Cerebellar nuclear complex (tissue), 1 donor: ENCODE measurements at places on chromosomes 1 and 21.

GRCh38 chr1:212630158-212630900, 21.8 kb downstream of the ATF3 start:
- no peak for DNase-seq

DNA sequence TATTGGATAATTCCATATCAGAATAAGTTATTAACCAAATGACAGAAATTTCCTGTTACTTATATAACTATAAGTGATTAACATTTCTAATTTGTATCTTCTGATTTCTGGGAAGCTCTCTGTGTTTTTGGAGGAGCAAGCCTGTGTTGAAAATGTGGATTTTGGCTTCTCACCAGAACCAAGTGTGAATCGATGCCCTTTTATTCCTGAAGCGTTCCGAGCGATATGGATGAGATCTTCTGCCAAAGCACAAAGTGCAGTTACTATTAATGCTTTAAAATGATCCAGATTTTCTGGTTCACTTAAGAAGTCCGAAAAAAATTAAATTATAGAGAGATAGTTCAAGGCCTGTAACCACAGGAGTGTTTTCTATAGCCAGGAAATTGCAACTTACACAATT, 22.8 kb downstream of the ALG14 start:
- DNase-seq: no peak

DNA sequence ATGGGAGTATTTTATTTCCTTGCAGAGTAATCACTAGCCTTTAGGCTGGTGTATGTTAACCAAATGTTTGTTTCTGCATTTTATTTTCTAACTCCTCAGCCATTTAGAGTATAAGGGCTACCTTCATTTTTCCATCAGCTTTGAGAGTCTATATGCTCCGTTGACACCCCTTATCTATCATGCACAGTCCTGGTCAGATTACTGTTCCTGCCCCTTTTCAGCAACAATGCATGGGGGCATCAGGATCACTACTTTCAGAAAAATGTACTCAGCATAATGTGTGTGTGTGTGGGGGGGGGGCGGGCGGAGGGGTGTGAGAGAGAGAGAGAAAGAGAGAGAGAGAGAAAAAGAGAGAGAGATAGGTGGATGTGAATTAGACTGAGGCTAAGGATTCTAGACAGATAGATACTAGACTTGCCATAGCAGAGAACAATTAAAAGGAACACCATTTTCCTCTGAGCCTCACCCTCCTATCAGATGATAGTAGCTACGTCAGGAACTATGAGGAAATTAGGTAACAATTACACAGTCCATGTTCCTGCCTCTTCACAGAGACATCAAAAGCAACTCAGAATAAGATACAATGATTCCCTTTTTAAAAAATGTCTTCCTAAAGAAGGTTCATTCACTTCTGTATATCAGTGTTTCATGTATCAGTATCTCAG, 40.8 kb downstream of the FCER1A start:
- DNase-seq: no peak

GRCh38 chr1:15848929-15849774, 1.6 kb downstream of the SPEN start:
- peak; percentile 18 for DNase-seq

- DNase-seq: no peak
Measured at GRCh38 chr1:222329493-222330045, 218.3 kb downstream of the HHIPL2 start.

DNA sequence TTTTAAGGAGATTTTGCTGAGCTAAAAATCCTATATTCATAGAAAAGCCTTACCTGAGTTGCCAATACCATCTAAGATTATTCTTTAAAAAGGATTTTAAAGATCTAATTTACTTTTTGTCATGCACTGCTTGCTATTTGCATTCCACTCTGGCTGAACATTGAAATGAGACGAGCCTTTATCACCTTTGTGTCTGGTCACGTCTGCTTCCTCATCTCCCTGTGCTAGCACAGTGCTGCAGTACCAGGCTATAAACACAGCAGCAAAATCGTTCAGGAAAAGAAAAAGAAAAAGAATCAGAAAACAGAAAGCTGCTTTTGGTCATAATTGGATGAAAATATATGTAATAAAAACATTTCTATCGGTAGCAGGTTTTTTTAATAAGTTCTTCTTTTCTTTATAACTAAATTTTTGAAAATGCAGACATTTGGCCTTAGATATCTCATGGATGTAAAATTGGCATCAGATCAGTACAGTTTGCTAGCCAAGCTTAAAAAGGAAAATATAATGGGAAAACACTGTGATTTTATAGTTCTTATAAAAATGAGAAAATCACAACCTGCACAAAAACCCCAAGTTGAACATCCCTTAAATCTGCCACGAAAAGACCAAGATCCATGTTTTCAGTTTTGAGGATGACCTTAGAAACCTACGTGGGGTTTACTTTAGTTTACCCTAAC, 735.7 kb upstream of the CXADR start:
- DNase-seq: no peak

- DNase-seq: no peak
Measured at GRCh38 chr1:245695211-245695610, 540.4 kb downstream of the KIF26B start.

DNA sequence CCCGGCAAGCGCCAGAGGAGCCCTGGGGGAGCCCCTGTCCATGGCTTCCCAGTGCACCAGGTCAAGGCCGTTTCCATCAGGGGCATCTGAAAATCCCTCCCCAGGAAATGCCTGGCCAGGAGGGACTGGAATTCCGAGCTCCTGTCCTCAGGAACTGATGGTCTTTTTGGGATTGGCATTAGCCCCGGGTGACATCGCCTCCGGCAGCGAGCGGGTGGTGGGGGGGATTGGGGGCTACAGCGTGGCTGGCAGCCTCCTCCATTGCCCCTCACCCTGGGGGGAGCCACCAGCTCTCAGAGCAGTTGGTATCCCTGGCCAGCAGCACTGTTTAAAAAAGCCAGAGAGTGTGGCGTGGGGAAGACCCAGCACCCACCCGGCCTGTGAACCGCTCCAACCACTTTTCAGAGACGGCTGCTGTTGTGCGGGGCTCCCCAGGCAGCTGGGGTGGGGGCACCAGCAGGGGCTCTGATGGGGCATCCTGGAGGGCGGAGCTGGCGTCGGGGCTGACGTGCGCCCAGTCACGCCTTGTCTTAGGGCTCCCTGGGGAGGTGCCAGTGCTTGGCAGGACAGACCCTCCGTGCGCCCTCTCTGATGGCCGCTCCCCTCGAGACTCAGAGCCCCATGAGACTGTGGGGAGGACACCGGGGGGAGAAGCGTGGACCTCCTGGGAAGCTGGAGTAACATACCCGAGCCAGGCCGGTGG, 62.9 kb upstream of the TTC34 start:
- DNase-seq: no peak

DNA sequence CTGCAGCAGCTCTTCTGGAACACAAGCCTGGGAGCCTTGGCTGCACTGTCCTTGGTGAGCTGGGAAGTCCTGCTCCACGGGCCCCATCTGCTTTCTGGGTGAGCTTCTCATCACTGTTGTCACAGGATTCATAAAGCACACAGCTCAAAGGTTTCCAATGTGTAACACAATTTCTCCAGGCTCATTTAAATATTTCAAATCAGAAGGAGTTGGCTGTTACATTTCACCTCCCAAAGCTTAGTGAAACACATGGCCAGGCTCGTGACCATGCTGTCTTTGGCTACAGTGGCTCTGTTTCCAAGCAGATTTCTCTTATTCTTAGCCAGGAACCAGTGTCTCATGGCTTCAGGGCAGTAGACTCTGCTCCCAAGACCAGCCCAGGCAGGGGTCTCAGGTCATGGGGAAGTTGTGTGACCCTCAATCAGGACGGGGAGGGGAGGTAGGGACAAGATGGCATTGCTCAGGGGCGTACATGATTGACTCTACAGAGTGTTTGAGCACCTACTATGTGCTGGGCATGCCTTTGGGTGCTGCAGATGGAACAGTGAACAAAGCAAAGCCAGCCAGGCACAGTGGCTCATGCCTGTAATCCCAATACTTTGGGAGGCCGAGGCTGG, 353.0 kb downstream of the NPHP4 start:
- no peak for DNase-seq

GRCh38 chr1:209884665-209885117, 53.3 kb upstream of the SYT14 start:
- DNase-seq: no peak

DNA sequence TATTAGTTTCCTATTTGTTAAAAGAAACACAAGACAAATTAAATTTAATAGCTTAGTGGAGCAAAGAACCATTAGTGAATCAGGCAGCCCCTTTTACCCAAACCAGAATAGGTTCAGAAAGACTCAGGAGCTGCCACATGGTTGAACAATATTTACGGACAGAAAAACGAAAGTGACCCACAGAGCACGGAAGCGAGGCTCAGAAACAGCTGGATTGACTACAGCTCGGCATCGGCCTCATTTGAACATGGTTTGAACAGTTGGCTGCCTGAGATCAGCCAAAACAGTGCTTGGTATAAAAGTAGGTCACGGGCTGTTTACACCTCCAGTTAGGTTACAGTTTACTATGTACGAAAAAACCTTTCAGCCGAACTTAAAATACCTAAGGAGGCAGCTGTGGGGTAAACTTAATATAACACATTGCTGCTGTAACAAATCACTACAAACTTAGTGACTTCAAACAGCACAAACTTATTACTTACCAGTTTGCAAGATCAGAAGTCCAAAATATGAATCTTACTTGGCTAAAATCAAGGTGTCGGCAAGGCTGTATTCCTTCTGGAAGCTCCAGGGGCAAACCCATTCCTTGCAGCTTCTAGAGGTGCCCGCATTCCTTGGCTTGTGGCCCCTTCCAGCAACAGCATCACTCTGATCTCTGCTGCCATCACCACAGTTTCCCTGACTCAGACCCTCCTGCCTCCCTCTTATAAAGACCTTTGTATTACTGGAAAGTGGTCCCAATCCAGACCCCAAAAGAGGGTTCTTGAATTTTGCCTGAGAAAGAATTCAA, 11.8 kb downstream of the PADI4 start:
- no peak for DNase-seq

GRCh38 chr1:157955857-157956256, 37.6 kb upstream of the KIRREL1 start:
- DNase-seq: no peak

- DNase-seq: peak; percentile 81
Measured at GRCh38 chr1:41919764-41920397, 1.2 kb upstream of the HIVEP3 start.

DNA sequence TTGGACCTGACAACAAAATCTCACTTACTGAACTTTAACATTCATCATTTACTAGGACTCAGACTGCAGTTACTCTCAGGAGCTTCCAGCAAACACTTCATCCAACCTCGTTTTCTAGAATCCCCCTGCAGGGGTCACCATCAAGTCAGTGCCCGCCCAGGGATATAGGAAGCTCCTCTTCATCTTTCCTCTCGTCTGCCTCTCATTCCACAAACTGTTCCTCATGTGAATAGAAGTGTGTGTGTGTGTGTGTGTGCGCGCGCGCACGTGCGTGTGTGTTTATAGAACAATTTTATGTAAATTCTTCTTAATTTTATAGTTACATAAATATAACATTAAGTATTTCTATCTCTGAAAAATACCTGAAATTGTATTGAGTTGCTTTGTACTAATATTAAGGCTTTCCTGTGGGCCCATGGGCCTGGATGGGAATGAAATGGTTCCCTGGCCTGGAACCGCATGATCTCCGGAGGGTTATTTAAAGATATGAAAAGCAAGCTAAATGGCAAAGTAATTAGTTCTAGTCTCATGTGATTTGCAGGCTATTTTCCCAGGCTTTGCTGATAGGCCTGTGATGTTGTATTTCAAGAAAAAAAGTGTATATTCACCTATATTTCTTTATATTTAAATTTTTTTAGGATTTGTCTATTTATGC, 21.7 kb upstream of the ABCD3 start:
- DNase-seq: no peak

GRCh38 chr1:206115791-206116190, 1.4 kb downstream of the AVPR1B start:
- DNase-seq: no peak

DNA sequence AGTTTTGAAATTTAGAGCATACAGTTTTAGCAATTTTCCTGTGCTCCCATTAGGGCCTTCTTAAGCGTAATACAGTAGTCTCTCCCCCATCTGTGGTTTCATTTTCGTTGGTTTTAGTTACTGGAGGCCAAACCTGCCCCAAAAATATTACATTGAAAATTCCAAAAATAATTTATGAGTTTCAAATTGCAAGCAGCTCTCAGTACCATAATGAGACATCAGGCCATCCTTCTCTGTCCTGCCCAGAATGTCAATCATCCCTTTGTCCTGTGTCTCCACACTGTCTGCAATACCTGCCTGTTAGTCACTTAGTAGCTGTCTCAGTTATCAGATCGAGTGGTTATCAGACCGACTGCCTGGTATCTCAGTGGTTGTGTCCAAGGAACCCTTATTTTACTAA, 45.4 kb downstream of the ADSS2 start:
- DNase-seq: no peak

DNA sequence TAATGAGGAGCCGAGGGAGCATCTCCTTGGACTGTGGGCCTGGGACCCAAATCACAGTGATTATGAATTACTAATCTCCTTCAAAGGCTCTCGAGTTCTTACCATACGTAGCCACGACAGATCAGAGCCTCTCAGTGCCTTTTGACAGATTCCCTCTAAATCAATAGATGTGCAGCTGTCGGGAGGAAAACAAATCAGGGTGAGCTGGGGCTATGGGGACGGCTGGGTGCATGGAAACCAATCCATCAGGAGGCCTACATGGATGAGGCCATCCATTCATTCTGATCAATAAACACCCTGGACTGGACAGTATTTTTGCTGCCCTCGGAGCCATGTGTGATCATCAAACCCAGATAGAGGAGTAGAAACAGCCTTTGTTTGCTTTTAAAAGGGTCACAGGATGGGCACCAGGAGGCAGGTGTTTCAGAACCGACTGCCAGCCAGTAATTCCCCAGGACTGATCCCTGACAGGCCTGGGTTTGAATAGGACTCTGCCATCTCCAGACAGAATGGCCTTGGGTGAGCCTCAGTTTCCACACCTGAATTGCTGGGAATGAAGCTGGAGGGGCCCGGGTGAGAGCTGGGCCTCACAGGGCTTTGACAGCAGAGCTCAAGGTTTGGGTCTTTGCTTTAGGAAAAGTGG, 532.8 kb downstream of the MATN1 start:
- no peak for DNase-seq

DNA sequence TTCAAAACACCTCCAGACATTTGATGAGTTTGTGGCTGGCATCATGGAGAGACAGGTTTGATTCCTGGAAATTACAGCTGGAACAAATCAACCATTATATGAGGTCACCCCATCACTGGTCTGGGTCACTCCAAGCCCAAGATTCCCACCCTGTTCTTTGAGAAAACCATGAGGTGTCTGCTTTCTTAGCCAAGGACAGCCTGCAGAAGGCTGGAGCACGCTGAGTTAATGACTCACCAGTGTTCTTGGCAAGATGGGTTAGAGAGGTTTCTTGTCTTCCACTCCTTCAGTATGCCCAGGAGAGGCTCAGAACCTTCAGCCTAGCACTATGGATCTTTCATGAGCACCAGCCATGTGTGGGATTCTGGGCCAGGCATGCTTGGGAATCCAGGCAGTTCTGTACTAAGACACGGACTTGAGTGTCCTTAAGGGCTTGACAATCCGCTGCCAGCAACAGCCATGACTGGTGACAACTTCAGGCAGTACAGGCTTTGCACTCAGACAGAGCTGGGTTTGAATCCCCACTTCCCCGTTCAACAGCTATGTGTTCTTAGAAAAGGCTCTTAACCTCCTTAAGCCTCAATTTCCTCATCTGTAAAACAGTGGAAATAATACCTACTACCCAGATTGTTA, 43.9 kb downstream of the GRHL3 start:
- DNase-seq: no peak

GRCh38 chr1:224542783-224543440, 73.2 kb upstream of the CNIH3 start:
- DNase-seq: no peak

GRCh38 chr1:181768211-181768929, 285.1 kb downstream of the CACNA1E start:
- DNase-seq: no peak

GRCh38 chr1:23553231-23554126, 5.8 kb downstream of the ID3 start:
- DNase-seq: no peak

- no peak for DNase-seq
Measured at GRCh38 chr1:145805057-145805456, 18.8 kb downstream of the RNF115 start.
